ENCODE measurements at places on chromosomes 5 and 9.

GRCh38 chr9:15416880-15417279 lies 5.8 kb upstream of the SNAPC3 start:
- peak; percentile 56 for DNase-seq

- DNase-seq = no peak
Measured at GRCh38 chr5:149073213-149073612, 10.4 kb upstream of the SH3TC2 start.

DNA sequence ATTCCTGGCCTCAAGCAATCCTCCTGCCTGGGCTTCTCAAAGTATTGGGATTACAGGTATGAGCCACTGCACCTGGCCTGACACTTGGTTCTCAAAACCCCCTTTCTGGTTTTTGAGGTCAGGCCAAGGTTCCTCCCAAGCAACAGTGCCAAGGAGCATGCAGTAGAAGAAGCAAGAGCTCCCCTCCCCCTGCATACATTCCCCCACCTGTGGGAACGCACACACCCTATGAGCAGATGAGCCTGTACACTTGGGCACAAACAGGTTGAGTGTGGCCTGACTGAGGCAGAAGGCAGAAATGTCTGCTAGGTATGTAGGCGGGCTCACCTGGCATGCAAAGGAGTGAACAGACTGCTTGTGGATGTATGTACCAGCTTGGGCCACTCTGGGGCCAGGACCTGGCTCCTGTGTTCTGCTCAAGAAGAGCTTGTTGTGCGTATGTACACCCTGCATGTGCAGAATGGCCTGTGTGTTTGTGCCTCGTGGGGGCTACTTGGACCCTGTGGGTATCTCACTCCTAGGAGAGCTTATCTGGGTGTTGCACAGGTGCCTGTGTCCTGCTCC lies 1.7 kb downstream of the GPRIN1 start:
- no peak for DNase-seq

- DNase-seq = no peak
Measured at GRCh38 chr9:136359774-136360718, 3.5 kb downstream of the DNLZ start.

GRCh38 chr5:16897284-16897704 lies 38.8 kb downstream of the MYO10 start:
- DNase-seq = peak; percentile 31

- peak; percentile 10 for DNase-seq
Measured at GRCh38 chr5:171175746-171176145, 133.3 kb upstream of the TLX3 start.

DNA sequence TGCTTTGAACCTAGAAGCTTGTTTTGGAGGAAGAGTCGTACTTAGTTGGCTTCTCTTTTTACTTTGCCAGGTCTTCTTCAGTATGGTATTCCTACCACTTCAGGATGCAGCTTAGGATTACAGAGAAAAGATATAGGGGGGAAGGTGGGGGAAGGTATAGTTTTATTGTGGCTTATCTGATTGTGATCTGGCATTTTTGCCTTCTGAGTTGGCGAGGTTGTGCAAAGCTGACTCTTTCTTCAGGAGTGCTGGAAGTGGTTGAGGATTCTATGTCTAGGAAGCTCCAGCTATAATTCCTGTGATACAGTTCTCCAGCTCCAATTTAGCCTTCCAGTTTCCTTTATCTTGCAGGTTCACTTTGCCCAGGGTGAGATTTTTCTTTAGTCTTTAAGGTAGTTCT lies 7.0 kb downstream of the CDC42SE2 start:
- DNase-seq = no peak

DNA sequence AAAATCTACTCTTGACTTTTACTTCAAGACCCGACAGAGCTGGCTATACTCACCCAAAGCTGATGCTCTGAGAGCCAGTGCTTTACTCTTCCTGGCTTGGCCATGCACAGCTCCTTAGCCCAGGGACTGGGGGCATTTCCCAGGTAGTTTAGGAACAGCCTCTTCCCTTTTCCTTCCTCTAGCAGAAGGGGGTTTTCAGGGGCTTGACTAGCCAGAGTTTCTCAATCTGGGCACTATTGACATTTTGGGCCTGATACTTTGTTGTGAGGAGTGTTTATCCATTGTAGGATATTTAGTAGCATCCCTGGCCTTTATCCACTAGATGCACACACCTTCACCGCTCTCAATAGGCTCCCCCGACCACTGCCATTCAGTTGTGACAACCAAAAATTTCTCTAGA lies 50.0 kb upstream of the RFX3 start:
- no peak for DNase-seq

- no peak for DNase-seq
Measured at GRCh38 chr5:59685793-59686192, 207.7 kb downstream of the PDE4D start.

DNA sequence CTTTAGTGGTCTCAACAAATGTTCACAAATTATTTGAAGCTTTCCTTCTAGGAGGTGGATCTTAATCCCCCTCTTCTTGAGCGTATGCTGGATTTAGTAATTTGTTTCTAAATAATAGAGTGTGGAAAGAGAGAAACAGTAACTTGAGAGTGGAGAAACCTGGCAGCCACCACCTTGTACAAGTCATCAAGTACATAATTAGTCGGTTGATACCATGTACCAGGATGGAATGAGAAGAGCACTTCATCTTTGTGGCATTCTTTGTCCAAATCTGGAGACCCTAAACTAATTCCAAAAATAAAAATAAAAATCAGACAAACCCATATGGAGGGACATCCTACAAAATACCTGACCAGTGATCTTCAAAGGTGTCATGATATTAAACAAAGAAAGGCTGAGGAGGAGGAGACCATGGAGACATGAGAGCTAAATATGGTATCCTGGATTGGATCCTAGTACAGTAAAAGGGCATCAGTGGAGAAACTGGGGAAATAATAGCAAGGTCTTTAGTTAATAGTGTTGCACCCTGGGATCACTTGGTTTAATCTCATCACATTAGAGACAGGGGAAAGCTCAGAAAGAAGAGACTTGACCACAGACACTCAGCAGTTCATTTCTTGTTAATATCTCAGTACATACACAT lies 147.9 kb downstream of the ASTN2 start:
- no peak for DNase-seq

- no peak for DNase-seq
Measured at GRCh38 chr9:36788534-36788933, 215.8 kb downstream of the MELK start.

DNA sequence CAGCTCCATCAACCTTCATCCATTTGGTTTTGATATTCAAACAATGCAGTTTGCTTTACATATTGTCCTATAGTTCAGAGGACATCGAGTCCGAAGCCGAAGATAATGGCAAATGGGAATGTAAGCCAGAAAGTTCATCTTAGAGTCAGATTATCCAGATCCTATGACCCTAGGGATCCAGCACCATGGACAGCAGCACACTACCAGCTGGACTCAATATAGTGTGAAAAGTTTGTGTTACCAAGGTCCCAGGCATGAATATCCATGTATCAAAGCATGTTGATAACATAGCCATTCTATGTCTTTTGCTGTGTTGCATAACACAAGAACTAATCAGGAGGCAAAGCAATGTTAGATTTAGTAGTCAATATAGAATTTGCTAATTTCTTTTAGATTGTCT lies 46.3 kb downstream of the FSTL4 start:
- DNase-seq = peak; percentile 61

DNA sequence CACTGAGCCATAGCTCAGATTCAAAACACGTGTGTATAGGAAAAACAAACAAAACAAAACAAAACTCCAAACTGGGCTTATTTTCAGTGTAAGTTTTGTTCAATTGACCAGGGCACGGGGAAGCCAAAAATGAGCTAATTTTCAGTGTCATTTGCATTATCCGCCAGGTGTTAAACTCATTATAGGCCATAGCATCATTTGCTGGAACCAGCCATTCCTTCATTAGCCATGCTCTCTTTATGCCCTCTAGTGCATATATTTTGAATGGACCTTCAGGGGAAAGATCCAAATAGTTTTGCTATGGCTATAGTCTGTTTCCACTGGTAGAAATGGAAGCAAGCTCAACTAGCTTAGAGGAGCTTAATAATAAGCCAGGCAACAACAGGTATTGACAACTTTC lies 1205.2 kb upstream of the DMAC1 start:
- DNase-seq = peak; percentile 69
